ENCODE measurements at places on chromosomes 5 and 9.

DNA sequence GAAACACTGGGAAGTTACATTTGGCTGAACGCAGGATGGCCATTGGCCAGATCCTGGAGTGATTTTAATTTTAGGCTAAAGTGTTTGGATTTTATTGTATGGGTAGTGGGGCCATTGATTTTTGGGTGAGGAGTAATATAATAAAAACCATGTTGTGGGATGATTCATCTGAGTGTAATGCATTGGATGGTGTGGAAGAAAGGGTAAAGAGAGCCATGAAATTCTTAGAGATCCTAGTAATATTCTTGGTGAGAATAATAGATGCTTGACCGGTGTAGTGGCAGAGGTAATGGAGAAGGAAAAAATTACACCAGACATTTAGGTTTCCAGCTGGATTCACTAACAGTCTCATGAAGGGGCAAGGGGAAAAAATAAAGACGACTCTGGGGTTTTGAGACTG is 158.1 kb downstream of the NPR3 start:
- no peak for DNase-seq

GRCh38 chr5:118353970-118354369 is 634.4 kb downstream of the DTWD2 start:
- no peak for DNase-seq

- peak; percentile 52 for DNase-seq
Measured at GRCh38 chr5:612498-613424, 621 bp downstream of the CEP72 start.

- DNase-seq = no peak
Measured at GRCh38 chr5:140236891-140237598, 62.1 kb downstream of the CYSTM1 start.

DNA sequence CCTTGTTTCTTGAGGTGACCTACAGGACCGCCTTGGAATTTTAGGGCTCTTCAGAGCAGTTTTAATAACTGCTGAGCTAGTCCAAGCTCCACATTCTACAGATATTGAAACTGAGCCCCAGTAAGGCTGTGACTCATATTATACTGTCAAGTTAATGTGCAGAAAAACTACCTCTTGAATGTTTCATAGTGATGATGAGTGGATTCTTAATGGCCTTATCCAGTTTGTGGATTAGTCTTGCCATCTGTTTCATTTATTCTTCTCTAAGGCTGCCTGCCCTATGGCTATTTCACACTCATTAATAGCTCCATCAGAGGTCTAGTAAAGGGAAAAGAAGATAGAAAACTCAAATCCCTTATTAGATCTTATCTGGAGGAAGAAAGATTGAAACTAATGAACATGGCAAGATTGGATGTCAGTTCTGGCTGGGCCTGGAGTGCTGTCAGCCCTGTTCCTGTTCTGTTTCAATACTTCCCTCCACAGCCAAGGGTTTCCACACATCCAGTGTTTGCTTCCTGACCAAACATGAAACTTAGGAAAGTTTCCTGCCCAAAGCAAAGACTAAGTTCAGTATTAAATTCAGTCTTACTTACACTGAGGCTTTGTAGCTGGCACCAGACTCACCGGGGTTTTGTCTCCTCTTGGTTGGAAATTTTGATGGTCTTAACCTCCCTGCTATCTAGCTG is 215.6 kb upstream of the DMAC1 start:
- no peak for DNase-seq

DNA sequence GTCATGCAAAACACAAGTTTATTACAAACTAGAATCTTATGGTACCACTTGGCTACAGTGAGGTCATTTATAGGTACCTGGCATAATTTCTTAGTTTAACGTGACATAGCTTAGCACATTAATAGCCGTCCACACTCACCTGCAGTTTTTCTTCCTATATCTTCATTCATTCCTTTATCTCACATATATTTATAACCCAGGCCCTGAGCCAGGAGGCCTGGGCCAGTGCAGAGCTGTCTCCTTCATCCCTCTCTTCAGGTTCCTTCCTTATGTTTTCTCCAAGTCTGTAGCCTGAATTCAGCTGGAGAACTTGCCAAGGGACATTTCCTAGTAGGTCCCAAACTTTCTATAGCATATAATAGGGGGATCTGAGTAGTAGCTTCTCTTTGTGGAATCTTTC is 367.9 kb upstream of the SGCD start:
- no peak for DNase-seq

- DNase-seq = no peak
Measured at GRCh38 chr5:30438785-30439184, 754.7 kb upstream of the CDH6 start.

DNA sequence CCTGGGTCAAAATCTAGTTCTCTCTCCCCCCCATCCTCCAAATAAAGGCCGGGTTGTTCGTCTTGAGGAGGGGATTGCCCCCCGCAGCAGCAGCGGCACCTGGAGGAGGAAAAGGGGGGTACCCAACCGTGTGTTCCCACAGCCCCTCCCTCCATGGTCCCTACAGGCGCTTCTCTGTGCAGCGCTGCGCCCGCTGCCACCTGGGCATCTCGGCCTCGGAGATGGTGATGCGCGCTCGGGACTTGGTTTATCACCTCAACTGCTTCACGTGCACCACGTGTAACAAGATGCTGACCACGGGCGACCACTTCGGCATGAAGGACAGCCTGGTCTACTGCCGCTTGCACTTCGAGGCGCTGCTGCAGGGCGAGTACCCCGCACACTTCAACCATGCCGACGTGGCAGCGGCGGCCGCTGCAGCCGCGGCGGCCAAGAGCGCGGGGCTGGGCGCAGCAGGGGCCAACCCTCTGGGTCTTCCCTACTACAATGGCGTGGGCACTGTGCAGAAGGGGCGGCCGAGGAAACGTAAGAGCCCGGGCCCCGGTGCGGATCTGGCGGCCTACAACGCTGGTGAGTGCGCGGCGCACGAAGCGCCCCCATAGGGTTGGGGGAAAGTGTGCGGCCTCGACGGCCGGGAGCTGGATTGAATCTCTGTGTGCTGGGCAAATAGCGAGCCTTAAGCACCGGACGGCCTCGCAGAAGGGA is 3.5 kb downstream of the LHX2 start:
- DNase-seq = no peak

GRCh38 chr9:14031810-14032209 is 282.1 kb downstream of the NFIB start:
- DNase-seq = no peak

DNA sequence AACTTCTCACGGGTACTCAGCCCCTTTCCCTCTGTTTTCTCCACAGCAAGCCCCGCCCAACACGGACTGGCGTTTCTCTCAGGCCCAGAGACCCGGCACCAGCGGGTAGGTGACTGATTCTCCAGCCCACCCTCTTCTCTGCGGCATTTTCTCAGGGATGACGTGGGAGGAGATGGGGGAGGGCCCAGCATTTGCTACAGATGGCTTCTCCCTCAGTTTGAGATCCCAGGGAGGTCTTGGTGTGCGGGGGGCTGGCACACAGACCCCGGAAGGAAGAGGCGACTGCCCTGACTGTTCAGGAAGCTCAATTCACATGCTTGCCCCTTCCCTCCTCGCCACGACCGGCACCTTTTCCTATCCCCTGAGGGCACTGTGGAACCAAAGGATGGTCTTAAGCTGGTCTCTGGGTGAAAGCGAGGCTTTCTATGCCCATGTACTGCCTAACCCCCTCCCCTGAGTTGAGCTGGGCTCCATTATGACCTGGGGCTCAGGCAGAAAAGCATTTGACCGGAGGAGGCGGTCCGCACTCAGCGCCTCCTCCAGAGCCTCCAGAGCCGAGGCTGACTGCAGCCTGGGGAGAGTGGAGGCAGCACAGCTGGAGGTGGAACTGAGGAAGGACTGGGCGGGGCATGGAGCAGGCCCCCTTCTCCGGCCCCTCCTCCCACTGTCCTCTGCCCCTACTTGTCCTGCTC is 6.0 kb downstream of the PCDHGC5 start:
- DNase-seq = no peak

DNA sequence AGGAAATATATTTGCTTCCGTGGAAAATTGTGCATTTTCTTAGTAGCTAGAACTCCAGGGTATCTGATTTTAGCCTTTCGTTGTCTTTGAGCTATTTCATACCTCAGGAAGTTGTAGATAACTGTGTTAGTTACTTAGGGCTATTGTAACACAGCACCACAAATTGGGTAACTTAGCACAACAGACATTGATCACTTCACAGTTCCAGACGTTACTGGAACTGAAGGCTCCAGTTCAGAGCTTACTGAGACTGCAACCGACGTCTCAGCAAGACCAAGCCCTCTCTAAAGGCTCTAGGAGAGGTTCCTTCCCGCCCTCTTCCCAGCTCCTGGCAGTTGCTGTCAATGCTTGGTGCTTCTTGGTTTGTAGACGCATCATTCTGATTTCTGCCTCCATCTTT is 17.7 kb upstream of the ANKRD33B start:
- DNase-seq = peak; percentile 45

DNA sequence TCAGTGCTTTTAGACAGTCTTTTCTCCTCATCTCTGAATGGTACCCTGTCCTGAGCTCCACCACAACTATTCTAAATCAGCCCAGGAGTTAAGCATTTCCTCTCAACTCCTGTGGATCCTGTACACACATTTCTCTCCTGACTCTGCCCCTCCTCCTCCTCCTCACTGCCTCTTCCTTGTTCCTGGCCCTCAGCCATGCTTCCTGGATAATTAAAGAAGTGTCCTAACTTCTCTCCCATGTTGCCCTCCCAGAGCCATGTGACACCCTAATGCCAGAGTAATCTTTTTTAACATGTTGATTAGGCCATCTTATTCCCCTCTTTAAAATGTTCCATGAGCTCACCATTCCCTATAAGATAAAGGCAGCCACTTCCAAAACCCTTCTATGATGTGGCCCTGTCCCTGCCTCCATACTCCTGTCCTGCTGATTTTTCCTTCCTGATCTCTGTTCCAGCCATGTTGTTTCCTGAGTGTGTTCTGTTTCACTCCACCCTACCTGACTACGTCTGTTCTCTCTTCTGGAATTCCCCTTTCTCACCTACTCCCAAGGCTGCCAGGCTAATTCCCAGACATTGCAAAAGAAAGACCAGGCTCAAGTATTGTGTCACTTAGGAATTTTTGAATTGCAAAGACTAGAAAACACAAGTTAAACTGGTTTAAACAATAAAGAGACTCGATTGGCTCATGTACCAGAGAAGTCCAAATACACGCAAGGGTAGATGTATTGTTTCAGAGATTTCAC is 295.2 kb downstream of the MAST4 start:
- no peak for DNase-seq

DNA sequence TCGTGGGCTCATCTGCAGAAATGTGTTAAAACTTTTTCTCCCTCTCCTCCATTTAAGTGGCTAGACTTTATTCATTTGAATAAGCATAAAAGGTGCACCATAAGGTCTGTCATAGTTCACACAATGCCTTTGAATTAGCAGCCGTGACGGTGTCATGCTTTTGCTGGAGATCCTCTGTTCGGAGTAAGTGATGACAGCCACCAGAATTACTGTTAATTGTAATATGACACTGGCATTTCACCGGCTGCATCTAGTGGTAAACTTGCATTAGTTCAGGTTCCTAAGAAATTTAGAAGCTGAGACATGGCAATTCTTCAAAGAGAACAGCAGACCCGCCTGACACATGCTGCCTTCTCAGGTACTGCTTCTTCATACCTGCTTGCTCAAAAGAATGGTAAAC is 241.7 kb downstream of the EBF1 start:
- no peak for DNase-seq

GRCh38 chr5:37604290-37604689 is 225.2 kb downstream of the WDR70 start:
- DNase-seq = no peak

DNA sequence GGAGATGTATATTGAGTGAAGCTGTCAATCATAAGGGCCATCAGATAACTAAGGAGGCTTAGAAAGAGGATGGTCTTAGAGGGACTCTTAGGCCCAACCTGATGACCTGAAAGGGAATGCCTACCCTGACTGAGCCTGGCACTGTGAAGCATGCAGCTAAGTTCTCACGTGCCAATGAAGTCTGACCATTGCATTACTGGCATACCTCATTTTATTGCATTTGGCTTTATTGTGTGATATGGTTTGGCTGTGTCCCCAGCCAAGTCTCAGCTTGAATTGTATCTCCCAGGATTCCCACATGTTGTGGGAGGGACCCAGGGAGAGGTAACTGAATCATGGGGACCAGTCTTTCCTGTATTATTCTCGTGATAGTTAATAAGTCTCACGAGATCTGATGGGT is 421.6 kb upstream of the SGCD start:
- DNase-seq = no peak

DNA sequence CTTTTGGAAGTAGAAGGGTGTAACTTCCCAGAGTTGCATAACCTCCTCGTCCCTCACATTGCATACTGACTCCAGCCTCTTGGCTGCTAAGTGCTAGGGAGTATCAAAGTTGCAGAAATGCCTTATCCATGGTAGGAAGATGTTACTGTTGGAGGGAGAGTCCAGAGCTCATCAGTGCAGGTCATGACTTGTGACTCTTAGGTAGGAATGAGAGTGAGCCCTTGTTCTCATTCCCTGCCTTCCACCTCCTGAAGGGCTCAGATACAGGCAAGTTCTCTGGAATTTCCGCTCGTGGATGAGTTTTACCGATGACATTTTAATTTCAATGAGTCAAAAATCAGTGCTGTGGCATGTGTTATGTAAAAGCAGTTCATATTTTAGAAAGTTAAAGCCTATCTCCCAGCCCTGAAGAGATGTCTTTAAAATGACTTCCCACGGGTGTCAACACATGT is 17.0 kb downstream of the IRX1 start:
- no peak for DNase-seq

- DNase-seq = no peak
Measured at GRCh38 chr9:8708728-8709127, 909.1 kb upstream of the DMAC1 start.

- DNase-seq = no peak
Measured at GRCh38 chr9:81174023-81174422, 515.3 kb downstream of the TLE1 start.

- peak; percentile 70 for DNase-seq
Measured at GRCh38 chr5:76851728-76852369, 2.0 kb downstream of the S100Z start.

Data from hematopoietic multipotent progenitor cell treated with erythropoietin and hydrocortisone succinate and interleukin-3 and kit ligand, for 4 days (in vitro differentiated cells).